ENCODE measurements at places on chromosomes 16 and 17.

GRCh38 chr17:75287221-75287620, 2.0 kb downstream of the SLC25A19 start:
- DNase-seq: no peak

DNA sequence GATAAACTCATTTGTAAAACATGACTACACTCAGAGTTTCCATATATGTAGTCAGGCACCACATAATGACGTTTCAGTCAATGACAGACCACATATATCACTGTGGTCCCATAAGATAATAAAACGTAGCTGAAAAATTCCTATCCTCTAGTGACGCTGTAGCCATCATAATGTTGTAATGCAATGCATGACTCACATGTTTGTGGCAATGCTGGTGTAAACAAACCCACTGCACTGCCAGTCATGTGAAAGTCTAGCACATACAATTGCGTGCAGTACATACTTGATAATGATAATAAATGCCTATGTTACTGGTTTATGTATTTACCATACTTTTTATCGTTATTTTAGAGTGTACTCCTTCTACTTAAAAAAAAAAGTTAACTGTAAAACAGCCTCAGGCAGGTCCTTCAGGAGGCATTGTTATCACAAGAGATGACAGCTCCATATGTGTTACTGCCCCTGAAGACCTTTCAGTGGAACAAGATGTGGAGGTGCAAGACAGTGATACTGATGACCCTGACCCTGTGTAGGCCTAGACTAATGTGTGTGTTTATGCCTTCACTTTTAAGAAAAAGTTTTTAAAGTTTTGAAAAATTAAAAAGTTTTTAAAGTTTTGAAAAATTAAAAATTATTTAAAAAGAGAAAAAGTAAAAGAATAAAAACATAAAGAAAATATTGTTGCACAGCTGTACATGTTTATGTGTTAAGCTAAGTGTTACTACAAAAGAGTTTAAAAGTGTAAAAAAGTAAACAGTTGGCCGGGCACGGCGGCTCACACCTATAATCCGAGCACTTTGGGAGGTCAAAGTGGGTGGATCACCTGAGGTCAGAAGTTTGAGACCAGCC, 9.0 kb downstream of the STAT5B start:
- peak; percentile 69 for DNase-seq

GRCh38 chr17:37610971-37611370, 1.8 kb upstream of the SYNRG start:
- no peak for DNase-seq

DNA sequence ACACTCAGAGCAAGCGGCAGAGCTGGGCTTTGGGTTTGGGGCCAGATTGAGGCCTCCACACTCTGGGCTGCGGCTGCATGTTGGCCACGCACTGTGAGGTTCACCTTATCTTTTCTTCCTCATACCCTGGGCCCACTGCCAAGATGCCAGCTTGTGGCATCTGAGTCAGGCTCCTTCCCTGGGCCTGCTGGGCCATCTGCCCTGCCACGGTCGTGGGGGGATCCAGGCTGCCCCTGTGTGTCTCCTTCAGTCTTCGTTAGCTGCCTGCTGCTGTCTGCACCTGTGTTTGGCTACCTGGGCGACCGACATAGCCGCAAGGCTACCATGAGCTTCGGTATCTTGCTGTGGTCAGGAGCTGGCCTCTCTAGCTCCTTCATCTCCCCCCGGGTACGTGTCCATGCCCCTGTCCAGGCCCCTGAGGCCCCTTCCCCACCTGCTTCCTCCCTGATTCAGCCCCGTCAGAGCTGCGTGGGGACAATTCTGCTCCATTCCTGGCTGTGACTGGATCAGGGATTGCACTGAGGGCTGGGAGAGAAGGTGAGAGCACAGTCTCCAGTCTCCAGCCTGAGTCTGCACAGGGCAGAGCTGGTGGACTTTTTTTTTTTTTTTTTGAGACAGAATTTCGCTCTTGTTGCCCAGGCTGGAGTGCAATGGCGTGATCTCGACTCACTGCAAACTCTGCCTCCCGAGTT, 11.2 kb downstream of the SPNS3 start:
- DNase-seq: no peak

DNA sequence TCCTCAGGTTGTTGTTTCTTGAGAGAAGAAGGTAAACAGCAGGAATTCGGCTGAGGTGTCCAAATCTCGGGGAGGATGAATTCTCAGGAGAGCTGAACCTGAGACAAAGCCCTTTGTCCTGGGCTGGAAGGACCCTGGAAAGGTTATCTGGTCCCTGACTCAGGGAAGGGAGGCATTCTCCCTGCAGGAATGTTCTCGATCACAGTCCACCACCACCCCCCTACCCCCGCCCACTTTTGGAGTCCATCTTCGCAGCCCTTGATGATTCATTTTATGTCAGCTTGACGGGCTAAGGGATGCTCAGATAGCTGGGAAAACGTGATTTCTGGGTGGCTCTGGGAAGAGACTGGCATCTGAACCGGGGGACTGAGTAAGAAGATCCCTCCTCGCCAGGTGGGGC, 1.4 kb upstream of the CEP295NL start:
- no peak for DNase-seq

GRCh38 chr17:77420804-77421629, 280.2 kb downstream of the SEC14L1 start:
- no peak for DNase-seq

DNA sequence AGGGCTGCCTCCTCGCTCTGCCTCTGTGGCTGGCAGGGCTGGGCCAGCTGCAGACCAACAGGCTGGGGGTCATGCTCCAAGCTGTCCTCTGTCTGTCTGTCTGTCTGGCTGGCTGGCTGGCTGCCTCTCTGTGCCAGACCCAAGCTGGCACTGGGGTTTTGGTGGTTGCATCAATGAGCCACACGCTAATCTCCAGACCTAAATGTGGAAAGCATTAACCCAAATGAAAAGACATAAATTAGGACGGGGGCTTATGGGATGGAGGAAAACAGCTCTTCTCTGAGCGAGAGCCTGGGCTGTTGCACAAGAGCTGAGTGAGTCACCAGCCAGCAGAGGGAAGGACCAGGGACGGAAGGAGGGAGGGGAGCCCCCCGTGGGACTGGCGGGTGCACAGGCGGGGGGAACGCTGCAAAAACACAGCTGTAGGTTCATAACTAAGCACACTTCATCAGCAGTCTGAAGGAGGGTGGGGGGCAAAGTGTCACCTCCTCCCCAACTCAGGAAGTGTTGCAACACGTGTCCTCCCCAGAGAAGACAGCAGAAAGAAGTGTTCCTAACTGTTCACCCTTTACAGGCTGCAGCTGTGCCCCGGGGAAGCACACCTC, 83.4 kb downstream of the GAS7 start:
- peak; percentile 53 for DNase-seq

DNA sequence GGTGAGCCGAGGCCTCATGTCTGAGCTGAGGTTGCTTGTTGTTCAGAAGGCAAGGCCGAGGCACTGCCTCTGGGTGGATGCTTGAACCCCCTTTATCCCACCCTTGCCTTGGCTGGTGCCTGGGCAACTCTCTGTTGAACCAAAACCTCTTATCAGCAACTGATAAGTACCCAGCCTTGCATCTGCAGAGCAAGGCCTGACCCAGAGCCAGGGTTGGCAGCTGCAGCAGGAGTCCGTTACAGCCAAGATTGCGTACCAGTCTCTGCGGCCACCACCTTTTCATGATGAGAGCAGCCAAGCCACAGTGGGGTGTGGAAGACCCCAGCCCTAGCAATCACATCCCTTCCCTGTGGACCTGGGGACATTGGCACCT, 118.3 kb downstream of the RAB11FIP4 start:
- DNase-seq: no peak

DNA sequence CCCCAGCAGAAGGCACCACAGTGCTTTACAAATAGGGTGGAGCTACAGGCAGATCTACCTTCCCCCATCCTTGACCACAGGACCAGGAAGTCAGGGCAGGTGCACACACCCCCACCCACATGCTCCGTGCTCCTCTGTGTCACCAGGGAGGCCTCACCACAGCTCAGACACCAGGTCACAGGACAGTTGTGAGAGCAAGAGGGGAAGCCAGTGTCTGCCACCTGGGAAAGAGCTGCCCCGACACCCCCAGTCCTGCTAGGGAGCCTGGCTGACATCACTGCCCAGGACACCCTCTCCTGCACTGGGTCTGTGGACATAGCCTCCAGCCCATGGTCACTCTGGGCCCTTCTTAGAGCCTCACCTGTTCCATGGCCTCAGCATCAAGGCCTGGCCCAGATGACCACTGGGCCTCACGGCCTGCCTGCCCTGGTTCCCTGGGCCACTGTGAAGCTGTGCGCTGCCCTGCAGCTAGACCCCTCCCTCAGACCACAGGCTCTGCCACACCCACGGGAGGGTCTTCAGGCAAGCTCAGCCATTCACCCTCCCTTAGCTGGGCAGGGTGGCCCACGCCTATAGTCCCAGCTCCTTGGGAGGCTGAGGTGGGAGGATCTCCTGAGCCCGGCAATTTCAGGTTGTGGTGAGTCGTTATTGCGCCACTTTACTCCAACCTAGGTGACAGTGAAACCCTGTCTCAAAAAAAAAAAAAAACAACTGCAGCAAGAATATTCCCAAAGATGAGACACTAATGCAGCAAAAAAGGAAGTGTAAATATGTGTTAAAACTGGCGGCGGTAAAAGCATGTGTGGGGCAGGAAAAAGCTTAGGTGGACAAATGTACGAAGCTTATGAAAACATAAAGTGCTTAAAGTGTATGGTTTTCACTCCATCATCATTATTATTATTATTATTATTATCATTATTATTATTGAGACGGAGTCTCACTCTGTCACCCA, 14.2 kb downstream of the POLR3K start:
- DNase-seq: no peak

GRCh38 chr16:53166099-53166498, 111.3 kb downstream of the CHD9 start:
- DNase-seq: no peak

GRCh38 chr17:61536422-61536955, 54.5 kb downstream of the NACA2 start:
- DNase-seq: no peak

GRCh38 chr16:2179107-2179501, 17.3 kb downstream of the CASKIN1 start:
- no peak for DNase-seq

- DNase-seq: no peak
These were observed 9.5 kb downstream of the ABCA9 start for GRCh38 chr17:69050999-69051775.

- no peak for DNase-seq
These were observed 17.9 kb downstream of the SNX29 start for GRCh38 chr16:11994143-11995119.

- DNase-seq: no peak
These were observed 17.8 kb downstream of the OSBPL7 start for GRCh38 chr17:47803751-47804150.

Data from SW 1271 (cell line).